ENCODE measurements at places on chromosomes 1 and 21.

GRCh38 chr1:228206582-228207351, 1.1 kb upstream of the OBSCN start:
- no peak for DNase-seq

GRCh38 chr21:26469789-26470188, 103.3 kb downstream of the CYYR1 start:
- DNase-seq, result no peak

DNA sequence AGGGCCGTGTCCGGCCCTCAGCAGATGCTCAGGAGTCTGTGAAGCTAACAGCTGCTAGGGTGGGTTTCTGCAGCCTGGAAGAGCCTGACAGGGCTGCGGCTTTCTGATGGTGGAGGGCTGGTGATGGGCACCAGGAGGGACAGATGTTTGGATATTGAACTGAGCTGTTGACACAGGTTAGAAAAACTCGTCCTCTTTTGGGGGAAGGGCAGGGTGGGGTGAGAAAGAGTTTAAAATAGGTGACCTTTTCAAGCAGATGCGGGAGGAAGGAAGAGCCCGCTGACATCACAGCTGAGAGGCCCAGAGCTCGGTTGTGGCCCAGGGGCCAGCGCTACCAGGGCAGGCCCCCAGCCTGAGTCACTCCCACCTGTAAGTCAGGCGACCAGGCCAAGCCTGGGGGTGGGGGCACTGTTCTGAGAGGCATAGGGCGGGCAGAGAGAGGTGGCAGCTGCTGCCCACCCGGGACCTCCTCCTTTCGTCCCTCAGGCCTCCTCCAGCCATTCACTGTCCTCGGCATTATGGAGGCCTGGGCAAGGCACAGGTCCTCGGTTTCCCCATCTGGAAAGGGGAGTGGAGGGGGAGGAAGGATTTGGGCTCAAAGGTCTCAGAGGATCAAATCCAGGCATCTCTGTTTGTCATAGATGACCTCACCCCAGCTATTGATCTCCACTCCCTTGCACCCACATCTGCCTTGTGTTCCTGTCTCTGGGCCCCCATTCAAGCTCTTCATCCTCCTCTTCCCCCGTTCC, 32.3 kb upstream of the ID3 start:
- DNase-seq, result no peak

DNA sequence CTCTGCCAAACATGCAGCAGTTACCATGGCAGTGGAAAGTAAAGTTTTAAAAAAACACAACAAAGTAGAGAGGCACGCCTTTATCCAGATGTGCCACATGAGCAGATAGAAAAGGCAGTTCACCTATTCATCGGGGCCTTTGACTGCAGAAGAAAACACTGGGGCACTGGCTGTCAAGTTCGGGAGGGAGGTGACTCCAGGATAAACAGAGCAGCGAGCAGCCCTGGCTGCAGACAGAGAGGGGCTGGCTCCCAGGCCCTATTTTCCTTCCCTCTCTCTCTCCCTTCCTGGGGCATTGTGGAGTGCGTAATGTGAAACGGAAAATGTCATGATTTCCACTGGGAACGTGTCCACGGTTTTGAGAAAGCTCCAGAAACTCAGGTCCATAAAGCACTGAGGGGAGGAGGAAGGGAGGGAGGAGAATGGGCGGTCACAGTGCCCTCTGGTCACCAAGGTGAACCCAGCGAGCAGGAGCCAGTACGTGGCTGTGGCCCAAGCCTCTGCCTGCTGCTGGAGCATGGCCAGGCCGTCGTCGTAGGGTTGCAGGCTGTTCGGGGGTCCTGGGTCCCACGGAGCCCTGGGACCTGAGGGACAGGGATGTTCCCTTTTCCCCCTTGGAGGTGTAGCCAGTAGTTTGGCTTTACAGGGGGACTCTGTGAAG, 114.7 kb upstream of the IRF2BP2 start:
- DNase-seq, result no peak

GRCh38 chr1:207288315-207288714, 33.2 kb upstream of the CD55 start:
- no peak for DNase-seq

DNA sequence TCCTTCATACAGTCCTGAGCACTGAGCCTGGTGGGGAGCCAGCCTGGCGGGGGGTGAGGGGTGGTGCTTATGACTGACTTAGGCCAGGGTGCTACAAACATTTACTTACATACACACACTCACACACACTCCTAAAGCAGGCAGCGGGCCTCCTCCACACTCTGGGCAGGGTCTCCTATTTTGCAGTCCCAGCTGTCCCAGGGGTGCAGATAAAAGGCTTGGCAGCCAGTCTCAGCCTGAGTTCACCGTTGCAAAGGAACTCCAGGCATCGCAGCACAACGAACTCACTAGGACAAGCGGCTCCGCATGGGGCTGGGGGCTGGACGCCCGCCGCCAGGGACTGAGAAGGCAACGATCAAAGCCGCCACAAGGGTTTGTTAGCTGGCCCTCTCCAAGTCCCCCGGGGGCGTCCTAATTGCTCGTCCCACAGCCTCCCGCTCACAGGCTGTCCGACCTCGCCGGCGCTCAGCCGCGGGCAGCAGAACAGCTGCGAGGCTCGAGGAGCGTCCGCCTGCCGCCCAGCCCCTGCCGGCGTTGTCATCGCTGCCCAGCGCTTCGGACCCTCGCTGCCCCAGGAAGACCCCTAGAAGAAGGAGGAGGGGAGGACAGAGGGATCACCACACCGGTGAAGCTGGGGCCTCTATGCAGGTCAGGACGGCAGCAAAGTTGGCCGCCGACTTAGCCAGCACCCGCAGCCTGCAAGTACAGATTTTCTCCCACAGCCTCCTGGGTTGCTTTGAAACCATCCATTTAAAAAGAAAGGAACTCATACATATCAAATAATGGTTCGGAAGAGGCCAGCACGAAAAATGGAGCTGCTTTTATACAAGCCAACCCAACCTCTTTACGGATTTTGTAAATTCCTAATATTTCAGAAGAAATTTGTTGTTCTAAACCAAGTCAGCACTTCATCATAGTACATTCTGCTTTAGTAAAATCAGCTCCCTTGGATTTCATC, 6.2 kb downstream of the BARHL2 start:
- DNase-seq, result no peak

- peak; percentile 70 for DNase-seq
These were observed 25.3 kb downstream of the TMEM51 start for GRCh38 chr1:15178571-15179484.

- no peak for DNase-seq
These were observed 14.5 kb downstream of the RAB4A start for GRCh38 chr1:229285440-229285839.

- no peak for DNase-seq
These were observed 50.6 kb downstream of the NDUFS5 start for GRCh38 chr1:39076799-39077148.

DNA sequence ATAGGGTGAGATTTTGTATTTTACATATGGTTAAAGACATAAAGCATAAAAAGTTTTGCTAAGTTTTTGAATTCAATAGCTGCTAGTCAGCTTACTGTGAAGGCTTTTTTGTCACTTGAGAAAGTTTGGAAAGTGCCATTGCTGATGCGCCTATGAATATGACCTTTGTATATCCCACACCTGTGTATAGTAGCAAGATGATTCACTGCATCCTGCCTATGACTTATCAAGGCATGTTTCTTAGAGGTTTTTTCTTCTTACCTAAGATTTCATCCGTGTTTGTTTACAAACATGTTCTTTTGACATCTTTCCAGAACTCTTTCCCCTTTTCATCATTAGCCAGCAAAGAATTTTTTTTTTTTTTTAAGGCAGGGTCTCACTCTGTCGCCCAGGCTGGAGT, 51.5 kb downstream of the PRKAA2 start:
- DNase-seq, result no peak

DNA sequence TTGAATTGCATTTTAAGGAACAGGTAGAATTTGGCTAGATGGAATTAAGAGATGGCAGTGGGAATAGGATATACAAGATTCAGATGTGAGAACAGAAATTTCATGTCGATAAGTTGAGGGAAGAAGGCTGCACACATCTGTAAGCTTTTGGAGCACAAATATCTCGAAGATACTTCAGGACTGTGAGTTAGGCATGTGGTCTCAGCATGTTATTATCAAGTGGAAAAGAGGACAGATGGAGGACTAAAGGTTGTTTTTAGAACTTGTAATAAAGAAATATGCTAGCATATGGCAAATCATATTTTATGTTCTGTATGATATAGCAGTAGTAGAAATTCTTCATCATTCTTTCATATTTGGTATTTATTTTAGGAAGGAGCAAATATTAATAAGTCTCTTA, 61.5 kb downstream of the KIF1B start:
- DNase-seq, result no peak

DNA sequence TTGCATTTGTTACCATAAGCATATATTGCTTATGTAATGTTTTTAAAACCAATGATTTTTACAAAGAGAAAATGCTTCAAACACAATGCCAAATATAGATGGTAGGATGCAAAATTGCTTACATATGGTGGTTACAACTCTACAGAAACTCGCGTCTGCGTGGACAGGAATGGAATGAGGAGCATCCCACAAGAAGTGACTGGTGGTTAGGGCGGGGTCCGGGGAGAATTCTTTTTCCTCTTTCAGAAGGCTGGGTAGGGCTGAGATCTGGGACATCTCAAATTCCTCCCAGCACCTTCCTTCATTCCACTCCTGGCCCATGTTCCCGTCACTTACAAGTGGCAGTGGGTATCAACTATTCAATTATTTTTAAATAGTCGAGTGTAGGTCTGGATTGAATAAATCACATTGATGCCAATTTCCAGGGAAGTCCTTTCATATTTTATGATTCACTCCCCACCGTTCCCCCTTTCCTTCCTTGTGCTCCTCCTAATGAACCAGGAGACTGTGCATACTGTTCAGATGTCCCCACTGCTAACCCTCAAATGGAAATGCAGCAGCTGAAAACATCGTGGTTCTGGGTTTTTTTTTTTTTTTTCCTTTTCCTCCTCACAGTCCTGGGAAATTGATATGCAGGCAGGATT, 174.5 kb upstream of the POU3F1 start:
- no peak for DNase-seq

- DNase-seq, result no peak
These were observed 122.0 kb downstream of the GLIS1 start for GRCh38 chr1:53616927-53617326.

GRCh38 chr1:78980511-78980910, 26.0 kb downstream of the ADGRL4 start:
- DNase-seq, result no peak

DNA sequence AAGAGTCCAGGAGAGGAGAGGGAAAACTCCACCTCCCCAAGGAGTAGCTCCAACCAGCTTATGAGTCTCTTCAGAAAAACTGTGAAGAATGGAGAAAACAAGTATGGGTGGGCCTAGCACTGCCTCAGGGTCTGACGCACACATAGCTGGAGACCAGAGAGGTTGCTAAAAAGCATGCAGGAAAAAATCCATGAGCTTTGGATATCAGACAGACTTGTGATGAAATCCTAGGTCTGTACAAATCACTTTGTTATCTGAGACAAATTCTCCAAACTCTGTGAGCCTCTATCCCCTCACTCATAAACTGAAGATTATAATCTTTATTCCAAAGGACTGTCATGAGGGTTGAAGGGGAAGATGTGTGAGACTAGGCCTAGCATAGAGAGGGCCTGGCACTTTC, 141.5 kb upstream of the FGGY start:
- DNase-seq, result no peak

DNA sequence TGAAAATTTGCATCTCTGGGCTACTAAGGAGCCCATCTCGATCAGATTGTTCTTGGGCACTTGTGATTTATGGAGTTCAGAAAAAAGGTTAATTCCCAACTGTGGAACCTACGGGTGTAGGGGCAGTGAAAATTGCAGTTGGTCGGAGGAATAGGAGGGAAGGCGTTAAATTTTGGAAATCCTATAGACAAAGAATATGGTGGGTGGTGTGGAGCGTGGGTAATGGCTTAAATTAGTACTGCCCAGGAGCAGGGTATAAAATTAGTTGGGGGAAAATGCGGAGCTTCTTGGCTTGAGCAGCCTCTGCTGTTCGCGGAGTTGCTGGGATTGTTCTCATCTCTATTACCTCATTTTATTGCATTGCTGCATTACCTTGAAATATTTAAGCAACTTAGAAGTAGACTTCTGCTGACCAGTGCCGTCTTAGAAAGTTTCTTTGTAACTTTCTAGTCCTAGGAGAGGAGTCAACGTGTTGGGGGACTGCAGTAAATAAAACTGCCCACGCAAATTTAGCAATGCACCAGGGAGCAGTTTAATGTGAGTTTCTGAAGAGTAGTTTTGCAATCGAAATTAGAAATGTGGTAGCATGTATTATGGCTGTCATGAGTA, 514 bp downstream of the S1PR1 start:
- DNase-seq, result no peak

GRCh38 chr21:42465803-42466127, 30.3 kb downstream of the RSPH1 start:
- no peak for DNase-seq

DNA sequence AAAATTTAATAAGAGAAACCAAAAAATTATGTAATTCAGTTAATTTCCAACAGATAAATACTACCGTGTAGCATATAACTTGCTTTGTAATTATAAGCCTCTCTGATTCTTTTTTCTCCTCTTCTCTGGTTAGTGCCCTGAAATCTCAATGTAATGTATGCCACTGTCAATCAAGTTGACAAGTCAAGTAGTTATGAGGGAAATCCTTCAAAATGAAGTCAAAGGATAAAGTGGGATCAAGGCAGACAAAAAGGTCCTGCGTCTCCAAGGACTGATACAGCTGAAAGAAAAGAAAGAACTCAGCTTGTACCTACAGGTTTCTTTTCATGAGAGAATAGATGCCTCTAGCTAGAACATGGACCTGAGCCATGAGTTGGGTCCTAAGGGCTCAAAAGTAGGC, 19.8 kb downstream of the VPS45 start:
- no peak for DNase-seq

DNA sequence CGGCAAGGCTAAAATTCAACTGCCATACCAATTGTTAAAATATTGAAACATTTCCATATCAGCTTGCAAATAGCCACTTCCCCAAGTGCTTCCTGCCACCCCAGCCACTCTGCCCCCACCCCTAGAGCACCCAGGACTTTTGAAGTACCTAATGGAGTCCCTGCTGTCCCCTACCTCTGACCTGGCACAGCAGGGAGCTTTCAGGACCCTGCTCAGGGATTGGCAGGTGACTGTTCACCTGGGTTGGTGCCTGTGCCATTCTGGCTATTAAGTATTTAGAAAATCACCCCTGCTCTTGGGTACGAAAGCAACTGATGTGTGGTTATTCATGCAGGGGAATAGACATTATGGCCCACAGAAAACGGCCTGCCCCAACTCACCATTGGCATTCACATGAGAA, 9.1 kb upstream of the HPCAL4 start:
- no peak for DNase-seq

GRCh38 chr1:186482661-186483255, 21.8 kb upstream of the PDC start:
- DNase-seq, result no peak

GRCh38 chr1:92503926-92504285, 17.2 kb upstream of the GFI1 start:
- no peak for DNase-seq

DNA sequence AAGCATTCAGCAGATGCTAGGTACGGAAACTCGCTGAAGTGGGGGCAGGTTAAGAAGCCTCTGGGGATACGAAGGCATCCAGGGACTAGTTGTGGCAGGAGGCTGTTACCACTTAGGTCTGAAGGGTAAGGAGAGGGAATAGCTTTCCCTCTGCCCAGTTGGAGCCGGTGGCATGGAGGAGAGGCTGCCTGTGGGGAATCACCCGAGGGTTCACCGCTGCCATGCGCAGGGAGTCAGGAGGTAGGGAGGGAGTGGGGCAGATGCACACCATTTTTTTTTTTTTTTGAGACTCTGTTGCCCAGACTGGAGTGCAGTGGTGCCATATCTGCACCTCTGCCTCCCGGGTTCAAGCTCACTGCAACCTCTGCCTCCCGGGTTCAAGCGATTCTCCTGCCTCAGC, 6.1 kb downstream of the PCSK9 start:
- no peak for DNase-seq

GRCh38 chr1:91759076-91759475, 126.9 kb downstream of the TGFBR3 start:
- DNase-seq, result no peak
